NCI-H1930 (cell line): ENCODE measurements at places on chromosomes 1 and 21.

DNA sequence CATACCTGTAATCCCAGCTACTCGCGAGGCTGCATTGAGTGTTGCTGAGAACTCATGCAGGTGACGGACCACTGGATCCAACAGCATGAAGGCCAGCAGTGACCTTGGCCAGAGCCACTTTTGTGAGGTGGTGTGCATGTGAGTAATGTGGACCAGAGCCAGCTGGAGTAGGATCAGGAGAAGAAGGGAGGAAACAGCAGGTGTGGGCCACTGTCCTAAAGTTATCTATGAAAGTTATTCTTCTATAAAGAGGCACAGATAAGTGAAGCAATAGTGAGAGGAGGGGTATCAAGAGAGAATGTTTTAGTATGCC lies 47.8 kb downstream of the TCP10L start:
- no peak for DNase-seq

DNA sequence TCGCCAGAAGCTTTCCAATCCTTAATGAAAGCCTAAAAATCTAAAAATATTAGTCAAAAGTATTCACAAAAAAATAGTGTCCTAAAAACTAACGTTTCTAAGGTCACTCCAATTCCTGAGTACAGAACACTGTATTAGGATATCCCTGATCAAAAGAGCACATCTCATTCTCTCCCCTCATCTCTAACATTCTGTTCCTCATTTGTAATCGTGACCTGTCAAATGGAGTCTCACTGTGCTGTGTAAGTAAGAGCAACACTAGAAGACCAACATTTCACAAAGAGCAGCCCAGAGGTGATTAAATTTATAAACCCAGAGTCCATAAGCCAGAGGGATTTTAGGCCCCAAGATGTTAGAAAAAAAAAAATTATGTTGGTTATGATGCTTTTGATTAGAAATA lies 26.3 kb downstream of the RGS2 start:
- DNase-seq, result no peak

GRCh38 chr1:243470502-243470901 lies 214.7 kb downstream of the SDCCAG8 start:
- no peak for DNase-seq

DNA sequence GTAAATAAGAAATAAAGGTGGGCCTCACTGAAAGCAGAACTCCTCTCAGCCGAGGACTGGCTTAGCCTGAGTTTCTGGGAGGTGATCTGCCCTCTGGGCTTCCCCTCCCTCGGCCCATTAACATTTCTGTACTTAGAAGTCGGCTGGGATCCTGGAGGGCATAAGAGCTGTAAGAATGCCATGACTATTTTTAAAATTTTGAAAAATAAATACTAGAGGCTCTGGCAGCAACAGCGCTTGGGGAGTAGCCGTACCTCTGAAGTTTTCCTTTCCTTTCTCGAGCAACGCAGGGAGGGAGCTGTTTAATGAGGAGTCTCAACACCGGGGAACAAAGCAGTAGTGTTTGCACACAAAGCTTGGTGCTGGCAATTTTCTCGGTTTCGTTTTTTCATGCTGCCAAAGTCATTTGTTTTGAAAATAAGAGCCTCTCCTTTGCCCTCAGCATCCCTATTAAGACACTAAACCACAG lies 498.7 kb downstream of the SMYD3 start:
- DNase-seq, result no peak

GRCh38 chr1:49356594-49356993 lies 579.9 kb upstream of the BEND5 start:
- no peak for DNase-seq

DNA sequence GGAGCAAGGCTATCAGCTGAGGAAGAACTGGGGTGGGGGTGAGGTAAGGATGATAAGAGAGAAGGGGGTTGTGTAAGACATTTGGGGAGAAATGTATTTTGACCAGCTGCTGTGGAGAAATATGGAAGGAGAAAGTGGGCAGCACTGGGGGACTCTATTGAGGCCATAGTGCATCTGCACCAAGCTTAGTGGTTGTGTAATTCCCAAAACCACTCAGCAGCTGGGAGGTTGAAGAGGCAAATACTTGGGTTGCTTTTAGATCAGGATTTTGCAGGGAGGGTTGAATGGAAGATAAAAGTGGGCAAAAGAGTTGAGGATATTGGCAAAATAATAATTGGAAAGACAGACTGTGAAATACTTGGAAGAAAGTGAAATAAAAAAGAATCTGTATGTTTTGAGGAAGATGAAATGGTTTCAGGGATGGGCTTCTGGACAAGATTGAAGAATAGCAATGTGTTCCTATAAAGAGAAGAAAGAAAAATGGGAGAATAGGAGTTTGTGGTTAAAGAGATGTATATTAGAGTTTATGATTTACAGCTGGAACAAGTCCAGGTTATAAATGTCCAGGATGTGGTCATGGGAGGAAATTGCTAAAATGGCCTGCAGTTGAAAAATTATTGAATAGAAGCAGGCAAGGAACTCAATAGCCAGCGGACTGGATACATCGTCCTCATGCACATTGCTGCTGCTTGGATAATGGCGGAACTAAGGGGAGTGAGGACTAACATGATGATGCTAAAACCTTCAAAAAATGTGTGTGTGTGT lies 162.7 kb downstream of the DNM3 start:
- no peak for DNase-seq

GRCh38 chr1:1198423-1199140 lies 7.8 kb downstream of the TNFRSF18 start:
- no peak for DNase-seq
